ENCODE measurements at places on chromosomes 3 and 15.
A peak's percentile ranks its signal among the peaks of the same experiment; 100 is the strongest.

GRCh38 chr15:54576298-54576935, 598.2 kb downstream of the UNC13C start:
- no peak for DNase-seq

GRCh38 chr15:92907896-92908712, 8.0 kb downstream of the CHD2 start:
- no peak for DNase-seq

GRCh38 chr3:155846119-155846518, 8.1 kb downstream of the SLC33A1 start:
- DNase-seq: no peak

- no peak for DNase-seq
These were observed 83.4 kb downstream of the IL1RAP start for GRCh38 chr3:190597291-190597690.

DNA sequence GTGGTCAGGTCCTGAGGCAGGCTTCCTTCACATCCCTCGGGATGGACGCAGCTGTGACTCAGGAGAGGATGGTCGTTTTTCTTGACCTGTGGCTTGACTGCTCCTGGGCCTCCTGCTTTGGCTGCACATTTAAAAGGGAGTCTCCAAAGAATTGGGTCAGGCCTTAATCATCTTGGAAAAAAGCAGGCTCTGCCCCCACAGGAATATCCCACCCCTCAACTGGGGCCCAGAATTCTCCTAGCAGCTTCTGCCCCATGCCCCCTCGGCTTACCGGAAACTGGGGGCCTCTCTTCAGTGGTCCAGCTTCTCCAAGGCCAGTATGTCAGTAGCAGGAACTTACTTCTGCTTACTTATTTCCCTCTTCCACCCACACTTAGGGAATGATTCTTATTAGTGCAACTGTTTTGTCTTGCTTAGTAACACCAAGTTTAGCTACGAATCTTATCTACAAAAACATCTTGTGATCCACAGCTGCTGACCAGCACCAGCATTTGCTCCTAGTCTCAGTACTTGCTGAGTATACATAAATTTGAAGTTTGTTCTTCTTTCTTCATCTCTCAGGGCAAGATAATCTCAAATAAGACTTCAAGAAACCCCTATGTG, 35.7 kb downstream of the ATG7 start:
- no peak for DNase-seq

DNA sequence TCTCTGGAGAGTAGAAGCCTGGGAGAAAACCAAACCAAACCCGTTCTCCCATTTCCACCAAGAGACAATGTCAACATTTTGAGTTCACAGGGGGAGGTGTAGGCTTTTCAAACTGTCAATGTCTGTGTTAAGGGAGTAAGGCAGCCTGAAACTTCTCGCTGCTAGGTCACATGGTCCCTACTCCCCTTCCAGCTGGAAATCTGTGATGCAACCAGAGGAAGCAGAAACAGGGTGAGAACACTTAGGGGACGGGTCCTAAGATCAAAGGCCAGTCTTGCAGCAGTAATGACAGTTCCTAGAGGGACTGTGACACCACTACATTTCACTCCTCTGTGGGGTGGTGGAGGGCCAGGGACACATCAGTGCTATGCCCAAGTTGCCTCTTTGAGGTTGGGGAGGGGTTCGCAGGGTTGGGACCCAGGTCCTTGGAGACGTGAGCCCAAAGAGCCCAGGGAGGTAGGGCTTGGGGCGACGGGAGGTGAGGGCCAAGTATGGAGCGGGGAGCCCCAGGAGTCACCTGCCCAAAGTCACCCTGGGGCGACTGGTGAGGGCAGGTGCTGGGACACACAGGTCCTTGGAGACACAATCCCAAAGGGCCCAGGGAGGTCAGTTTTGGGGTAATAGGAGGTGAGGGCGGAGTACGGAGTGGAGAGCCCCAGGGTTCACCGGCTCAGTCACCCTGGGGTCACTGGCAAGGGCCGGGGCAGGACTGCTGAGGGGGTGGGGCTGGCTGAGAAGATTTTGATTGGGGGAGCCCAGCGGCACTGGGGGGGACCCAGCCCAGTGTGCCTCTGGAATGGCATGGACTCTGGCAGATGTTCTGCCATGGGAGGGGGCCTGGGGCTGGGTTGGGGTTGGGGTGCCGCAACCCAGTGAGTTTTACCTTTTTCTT, 582 bp downstream of the GOLGA6L2 start:
- no peak for DNase-seq

- peak; percentile 47 for DNase-seq
These were observed 2.0 kb upstream of the SEMA3G start for GRCh38 chr3:52446631-52447511.

- no peak for DNase-seq
These were observed 3.8 kb upstream of the ACAD9 start for GRCh38 chr3:128875556-128876120.

DNA sequence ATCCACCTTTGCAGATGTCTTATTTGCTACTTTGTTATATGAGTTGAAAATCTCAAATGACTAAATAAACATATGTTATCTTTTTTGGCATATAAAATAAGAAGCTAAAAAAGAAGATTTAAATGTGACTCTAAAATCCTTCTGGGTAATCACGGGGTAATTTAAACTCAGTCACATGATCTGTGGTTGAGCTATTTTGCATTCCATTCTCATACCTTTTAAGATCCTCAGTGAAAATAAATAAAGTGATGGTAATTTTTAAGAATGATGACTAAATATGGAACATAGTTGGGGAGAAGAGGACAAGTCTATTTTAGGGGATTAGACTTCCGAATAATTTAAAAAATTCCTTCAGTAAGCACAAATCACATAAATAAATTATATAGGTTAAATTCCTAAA, 1076.8 kb downstream of the TUSC7 start:
- DNase-seq: no peak

DNA sequence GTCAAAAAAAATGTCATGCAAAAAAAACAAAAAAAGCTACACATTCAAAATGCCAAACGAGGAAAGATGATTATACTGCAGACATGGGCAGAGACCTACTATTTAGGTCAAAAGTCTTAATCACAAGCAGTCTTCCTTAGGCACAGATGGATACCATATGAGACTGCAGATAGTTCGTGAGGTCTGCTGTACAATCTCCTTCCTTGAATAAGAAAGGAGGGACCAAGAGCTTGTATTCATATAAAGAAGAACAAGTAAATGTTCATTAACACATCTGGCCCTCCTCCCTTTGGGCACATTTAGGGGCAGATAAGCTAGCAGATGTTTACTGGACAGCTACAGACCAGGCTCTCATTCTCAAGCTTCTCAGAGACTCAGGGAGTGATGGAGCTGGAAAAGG, 45.3 kb downstream of the ANXA2 start:
- DNase-seq: no peak
